Activated CD8-positive, alpha-beta memory T cell treated with anti-CD3 and anti-CD28 coated beads, Interleukin-2, amount 10 ng/mL, durations not matched to agents 7 days and 5 days (primary cell): ENCODE measurements at places on chromosomes 11 and 22. TPM values are rescaled to one million over a fixed set of nuclear protein-coding genes. Genes with fewer than 3 reads are reported as not detected.

Gene SLC15A3
- 0.96 TPM for total RNA-seq

Gene KRTAP5-2
- not detected for total RNA-seq

DNA sequence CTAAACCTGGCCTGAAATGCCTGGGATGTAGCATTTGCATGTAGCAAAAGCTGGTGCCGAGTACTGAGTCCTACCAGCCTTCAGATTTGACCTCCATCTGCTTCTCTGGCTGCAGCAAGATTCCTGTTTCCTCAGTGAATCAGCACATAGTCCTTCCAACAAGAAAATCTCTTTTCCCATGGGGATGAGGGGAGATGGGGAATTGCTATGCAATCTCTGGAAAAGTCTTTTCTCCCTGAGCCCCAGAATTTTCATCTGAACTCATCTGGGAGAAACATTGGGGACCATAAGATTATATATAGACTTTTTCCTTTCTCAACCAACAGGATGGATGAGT, 32.0 kb upstream of the YWHAH start:
- H3K27me3 ChIP-seq: no peaks in the 10 kb centered on the region
- no peak overlapping the region for H3K27ac ChIP-seq
- no peak for DNase-seq
- H3K4me1 ChIP-seq: peaks cover 9% of the 10 kb centered on the region
- H3K4me3 ChIP-seq: no peak overlapping the region
- peaks cover 2% of the 10 kb centered on the region for H3K36me3 ChIP-seq

Gene CCDC86
- 26.5 TPM for total RNA-seq

Gene MIEF1
- total RNA-seq: 45.7 TPM

DNA sequence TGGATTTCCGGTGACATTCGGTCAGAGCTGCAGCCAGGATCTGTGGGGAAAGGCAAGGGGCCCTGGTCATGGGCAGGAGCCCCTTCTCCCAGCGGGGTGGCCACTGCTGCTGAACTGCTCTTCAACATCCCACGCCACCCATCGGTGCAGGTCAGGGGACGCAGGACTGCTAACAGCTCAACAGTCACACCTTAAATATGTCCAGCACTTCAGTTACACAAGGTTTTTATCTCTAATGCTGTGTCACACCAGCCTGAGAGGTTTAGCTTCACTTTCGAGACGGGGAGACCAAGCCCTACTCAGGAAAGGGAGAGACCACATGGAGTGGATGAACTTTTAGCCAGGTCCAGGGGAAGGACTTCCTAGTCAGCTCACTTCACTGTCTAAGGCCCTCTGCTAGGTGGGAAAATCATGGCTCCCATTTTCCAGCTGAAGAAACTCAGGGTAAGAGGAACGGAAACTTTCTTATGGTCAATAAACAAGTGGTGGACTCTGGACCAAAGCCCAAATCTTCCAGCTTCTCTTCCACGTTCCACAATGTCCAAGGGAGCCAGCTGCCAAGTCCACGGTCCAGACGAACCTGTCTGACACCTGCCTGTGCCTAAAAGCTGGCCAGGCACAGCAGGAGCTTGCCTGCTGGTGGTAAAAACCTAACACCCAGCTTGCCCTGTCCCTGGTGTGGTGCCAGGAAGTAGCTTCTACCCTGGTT, 21.0 kb upstream of the CHADL start:
- no peak overlapping the region for H3K27ac ChIP-seq
- no peak for DNase-seq
- H3K4me1 ChIP-seq: no peaks in the 10 kb centered on the region
- H3K4me3 ChIP-seq: no peak overlapping the region

GRCh38 chr11:13030857-13031256, 21.7 kb downstream of the RASSF10 start:
- H3K36me3 ChIP-seq: no peaks in the 10 kb centered on the region
- H3K4me1 ChIP-seq: peaks cover 4% of the 10 kb centered on the region
- H3K4me3 ChIP-seq: no peak overlapping the region

Gene CHADL
- 0.38 TPM for total RNA-seq

DNA sequence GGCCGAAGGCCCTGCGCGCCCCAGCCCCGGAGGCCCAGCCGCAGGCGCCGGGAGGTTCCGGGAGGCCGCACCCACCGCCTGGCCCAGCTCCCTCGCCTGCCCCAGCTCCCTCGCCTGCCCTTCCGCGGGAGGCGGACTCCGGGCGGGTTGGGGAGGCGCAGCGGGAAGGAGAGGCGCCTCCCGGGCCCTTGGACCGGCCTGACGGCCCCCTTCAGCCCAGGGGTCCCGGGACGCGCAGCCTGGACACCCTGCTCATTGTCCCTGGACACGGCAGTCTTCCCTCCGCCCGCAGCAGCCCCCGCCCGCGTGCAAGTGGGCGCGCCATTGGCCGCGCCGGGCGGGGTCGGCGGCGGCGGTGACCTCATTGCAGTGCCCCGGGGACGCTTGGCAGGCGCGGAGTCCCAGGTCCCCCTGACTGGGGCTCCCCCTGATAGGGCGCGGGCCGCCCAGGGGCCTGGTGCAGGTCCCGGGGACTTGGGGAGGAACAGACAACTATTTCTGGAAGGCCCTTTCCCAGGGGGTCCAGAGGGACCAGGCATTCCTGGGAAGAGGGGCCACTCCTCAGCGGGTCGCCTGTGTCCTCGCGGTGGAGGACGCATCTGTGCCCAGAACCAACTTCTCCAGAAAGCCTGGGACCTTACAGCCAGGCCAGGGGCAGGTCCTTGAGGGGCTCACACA, 501 bp downstream of the CD151 start:
- peak; percentile 59 for DNase-seq
- H3K4me3 ChIP-seq: peak overlapping the region; percentile 48
- H3K4me1 ChIP-seq: peaks cover 25% of the 10 kb centered on the region
- no peak overlapping the region for H3K27ac ChIP-seq
- H3K27me3 ChIP-seq: peaks cover 36% of the 10 kb centered on the region

- H3K27me3 ChIP-seq: no peaks in the 10 kb centered on the region
- DNase-seq: no peak
- no peaks in the 10 kb centered on the region for H3K36me3 ChIP-seq
- H3K4me1 ChIP-seq: no peaks in the 10 kb centered on the region
Observed at GRCh38 chr11:95548416-95548815, 241.2 kb downstream of the FAM76B start.

Gene RIMBP3B
- 0.09 TPM for total RNA-seq

GRCh38 chr11:35334385-35335090, 84.8 kb downstream of the SLC1A2 start:
- DNase-seq: no peak
- H3K36me3 ChIP-seq: peaks cover 4% of the 10 kb centered on the region
- peaks cover 29% of the 10 kb centered on the region for H3K4me1 ChIP-seq
- H3K4me3 ChIP-seq: no peak overlapping the region
- no peak overlapping the region for H3K27ac ChIP-seq

GRCh38 chr11:64753019-64753379, 6.8 kb downstream of the PYGM start:
- H3K4me3 ChIP-seq: no peak overlapping the region
- no peaks in the 10 kb centered on the region for H3K27me3 ChIP-seq

- no peak overlapping the region for H3K27ac ChIP-seq
- peaks cover 5% of the 10 kb centered on the region for H3K4me1 ChIP-seq
- DNase-seq: no peak
- H3K4me3 ChIP-seq: no peak overlapping the region
- peaks cover 12% of the 10 kb centered on the region for H3K27me3 ChIP-seq
Observed at GRCh38 chr11:120215634-120216033, 4.8 kb downstream of the OAF start.

DNA sequence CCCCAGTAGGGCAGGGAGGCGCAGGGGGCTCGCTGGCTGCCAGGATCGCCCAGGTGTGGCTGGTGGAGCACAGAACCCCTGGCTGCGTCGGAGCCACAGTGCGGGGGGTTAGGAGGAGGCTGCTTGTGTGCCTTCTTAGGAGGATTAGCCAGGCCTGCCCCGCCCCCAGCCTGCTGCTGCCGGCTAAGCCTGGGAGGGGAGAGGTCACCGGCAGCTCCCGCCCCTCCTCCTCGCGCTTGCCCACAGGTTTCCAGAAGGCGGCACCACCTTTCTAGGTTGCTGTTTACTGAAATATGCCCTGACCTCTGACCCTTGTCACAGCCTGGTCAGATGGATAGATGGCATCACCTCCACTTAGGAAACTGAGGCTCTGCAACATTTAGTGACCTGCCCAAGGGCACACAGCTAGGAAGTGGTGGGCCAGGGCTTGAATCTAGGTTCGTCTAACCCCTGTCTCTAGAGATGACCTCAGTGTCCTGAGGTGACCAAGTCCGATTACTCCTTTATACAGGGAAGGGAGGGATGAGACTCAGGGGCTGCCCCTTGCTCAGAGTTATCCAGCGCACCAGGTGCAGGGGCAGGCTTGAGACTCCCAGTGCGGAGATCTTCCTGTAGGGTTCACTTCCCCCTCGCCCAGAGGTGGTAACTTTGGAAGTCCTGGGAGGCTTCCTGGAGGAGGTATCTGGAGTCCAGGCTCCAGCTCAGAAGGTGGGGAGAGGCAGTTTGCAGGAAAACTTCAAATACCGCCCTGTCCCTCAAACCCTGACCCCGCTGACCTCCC, 44.0 kb downstream of the MYO7A start:
- no peak overlapping the region for H3K27ac ChIP-seq
- peaks cover 5% of the 10 kb centered on the region for H3K4me1 ChIP-seq
- H3K4me3 ChIP-seq: no peak overlapping the region
- DNase-seq: no peak

- H3K36me3 ChIP-seq: no peaks in the 10 kb centered on the region
- no peaks in the 10 kb centered on the region for H3K27me3 ChIP-seq
- no peak for DNase-seq
- H3K4me3 ChIP-seq: no peak overlapping the region
- H3K27ac ChIP-seq: no peak overlapping the region
Observed at GRCh38 chr11:23010790-23011335, 150.6 kb upstream of the CCDC179 start.
